ENCODE measurements at places on chromosomes 5 and 9. TPM values are rescaled to one million over a fixed set of nuclear protein-coding genes. Genes with fewer than 3 reads are reported as not detected.

HTR4 gene
- polyA plus RNA-seq = not detected

DNA sequence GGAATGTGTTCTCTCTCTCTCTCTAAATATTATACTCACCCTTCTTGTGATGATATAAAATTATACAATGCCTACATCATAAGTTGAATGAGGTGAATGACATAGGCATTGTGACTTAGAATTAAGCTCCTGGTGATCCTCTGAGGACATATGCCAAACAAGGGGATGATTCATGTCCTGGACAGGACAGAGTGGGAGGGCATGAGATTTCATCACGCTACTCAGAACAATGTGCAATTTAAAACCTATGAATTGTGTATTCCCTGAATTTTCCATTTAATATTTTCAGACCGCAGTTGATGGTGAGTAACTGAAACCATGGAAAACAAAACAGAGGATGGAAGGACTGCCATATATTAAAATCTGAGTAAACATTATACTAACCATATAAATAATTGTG is 782.2 kb upstream of the NUDT12 start:
- DNase-seq = no peak

IRX1 gene
- polyA plus RNA-seq = not detected

RICTOR gene
- 1.3 TPM for polyA plus RNA-seq

MZB1 gene
- not detected for polyA plus RNA-seq

DNA sequence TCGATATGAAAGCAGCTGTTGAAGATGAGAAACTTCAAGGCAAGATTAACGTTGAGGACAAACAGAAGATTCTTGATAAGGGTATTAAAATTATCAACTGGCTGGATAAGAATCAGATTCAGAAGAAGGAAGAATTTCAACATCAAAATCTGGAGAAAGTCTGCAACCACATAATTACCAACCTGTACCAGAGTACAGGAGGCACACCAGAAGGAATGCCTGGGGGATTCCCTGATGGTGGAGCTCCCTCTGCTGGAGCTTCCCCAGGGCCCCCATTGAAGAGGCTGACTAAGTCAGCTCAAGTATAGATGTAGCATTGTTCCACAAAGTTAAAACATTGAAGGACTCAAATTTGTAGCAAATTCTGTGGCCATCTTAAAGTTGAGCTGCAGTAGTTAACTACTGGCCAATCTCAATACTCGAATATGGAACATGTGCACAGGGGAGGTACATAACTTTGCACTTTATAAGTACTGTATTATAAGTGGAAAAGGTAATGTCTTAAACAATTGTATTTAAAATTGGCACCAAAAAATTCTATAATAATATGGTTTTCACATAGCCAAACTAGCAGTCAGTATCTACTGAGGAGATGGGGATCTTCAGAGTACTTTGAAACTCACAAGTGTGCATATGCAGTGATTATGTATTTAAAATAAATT is 237.5 kb downstream of the CHSY3 start:
- no peak for DNase-seq

All from brain (organoid and tissue), 16 donors.